ENCODE measurements at places on chromosomes 1 and 21. TPM values are rescaled to one million over a fixed set of nuclear protein-coding genes. Genes with fewer than 3 reads are reported as not detected.

- H3K4me1 ChIP-seq = no peaks in the 10 kb centered on the region
- DNase-seq = no peak
- no peak overlapping the region for H3K27ac ChIP-seq
- H3K27me3 ChIP-seq = no peaks in the 10 kb centered on the region
These were observed 153.9 kb downstream of the FMN2 start for GRCh38 chr1:240245629-240246020.

The CORT gene
- total RNA-seq = not detected

The SERPINC1 gene
- not detected for total RNA-seq

The RIMS3 gene
- total RNA-seq = 0.56 TPM

DNA sequence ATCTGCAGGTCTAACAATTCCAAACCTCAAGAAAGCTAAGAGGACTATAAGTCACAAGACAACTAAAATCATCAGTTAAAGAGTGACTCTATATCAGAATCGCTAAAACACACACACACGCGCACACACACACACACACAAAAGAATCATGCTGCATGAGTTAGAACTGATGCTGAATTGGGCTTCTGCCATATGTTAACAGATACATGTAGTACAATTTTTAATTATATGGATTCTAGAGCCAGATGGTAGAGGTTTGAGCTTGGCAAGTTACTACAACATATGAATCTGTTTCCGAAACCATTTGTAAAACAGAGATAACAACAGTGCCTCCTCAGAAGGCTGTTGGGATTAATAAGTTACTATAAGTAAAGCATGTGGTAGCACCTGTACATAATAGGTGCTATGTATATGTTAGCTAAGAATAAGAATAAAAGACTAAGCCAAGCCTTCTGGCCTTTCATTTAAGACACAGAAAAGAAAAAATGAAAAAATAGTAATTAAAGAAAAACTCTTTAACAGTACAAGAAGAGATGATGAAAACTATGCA, 17.9 kb downstream of the EPRS1 start:
- H3K27ac ChIP-seq = no peak overlapping the region
- no peaks in the 10 kb centered on the region for H3K36me3 ChIP-seq
- no peak for DNase-seq
- no peaks in the 10 kb centered on the region for H3K27me3 ChIP-seq
- no peak overlapping the region for H3K4me3 ChIP-seq

DNA sequence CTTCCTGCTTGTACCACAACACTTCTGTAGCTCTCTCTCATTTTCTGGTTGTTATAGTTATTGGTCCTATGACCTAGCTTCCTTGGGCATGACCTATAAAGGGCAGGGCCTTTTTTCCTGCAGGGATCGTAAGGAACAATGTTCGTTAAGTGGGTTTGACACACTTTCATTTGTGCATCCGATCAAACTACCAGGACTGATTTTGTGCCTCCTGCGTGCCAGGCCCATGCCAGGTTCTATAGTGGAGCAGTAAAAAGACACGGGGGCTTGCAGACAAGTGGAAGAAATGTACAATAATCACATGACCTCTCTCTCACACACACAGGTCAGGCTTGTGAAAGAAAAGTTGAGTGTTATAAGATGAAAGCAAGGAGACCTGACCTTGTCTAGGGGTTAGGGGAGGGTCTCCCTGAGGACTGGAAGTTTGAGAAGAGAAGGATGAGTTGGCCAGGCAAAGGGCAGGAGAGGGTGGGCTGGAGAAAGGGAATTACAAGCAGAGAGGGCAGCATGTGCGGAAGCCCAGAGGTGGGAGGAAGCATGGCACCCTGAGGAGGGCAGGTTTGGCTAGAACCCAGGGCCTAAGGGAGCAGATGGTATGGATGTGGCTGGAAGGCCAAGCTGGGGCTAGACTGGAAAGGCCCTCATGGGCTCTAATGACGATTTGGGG, 145.4 kb downstream of the GRIK3 start:
- H3K4me3 ChIP-seq = no peak overlapping the region
- no peaks in the 10 kb centered on the region for H3K27me3 ChIP-seq
- DNase-seq = no peak
- H3K27ac ChIP-seq = no peak overlapping the region
- no peaks in the 10 kb centered on the region for H3K4me1 ChIP-seq
- no peaks in the 10 kb centered on the region for H3K36me3 ChIP-seq

DNA sequence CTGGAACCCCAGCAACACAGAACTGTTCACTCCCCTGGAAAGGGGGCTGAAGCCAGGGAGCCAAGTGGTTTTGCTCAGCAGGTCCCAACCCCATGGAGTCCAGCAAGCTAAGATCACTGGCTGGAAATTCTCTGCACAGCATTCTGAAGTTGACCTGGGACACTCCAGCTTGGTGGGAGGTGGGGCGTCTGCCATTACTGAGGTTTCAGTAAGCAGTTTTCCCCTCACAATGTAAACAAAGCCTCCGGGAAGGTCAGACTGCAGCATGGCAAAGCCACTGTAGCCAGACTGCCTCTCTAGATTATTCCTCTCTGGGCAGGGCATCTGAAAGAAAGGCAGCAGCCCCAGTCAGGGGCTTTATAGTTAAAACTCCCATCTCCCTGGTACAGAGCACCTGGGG, 59.7 kb downstream of the INKA2 start:
- no peaks in the 10 kb centered on the region for H3K4me1 ChIP-seq
- DNase-seq = no peak
- no peaks in the 10 kb centered on the region for H3K36me3 ChIP-seq
- H3K27ac ChIP-seq = no peak overlapping the region

GRCh38 chr1:106964495-106964894, 92.0 kb upstream of the PRMT6 start:
- no peak overlapping the region for H3K4me3 ChIP-seq
- H3K27me3 ChIP-seq = no peaks in the 10 kb centered on the region
- no peak overlapping the region for H3K27ac ChIP-seq
- no peak for DNase-seq
- no peaks in the 10 kb centered on the region for H3K36me3 ChIP-seq

DNA sequence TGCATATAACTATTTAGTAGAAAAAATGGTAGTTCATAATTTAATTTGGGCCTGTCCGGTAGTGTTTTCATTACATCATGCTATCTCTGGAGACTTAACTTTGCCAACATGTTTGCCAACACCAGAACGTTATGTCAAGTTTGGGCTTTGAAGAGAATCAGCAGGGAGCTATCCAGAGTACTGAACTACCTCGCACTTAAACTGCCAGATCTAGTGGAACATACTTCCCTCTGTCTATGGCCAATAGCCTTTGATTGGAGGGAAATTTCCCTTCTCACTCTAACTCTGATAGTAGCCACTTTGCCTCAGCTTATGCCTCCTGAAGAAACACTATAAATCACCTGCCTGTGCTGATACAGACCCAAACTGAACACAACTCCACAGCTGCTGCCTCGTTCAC, 10.0 kb downstream of the LRRC53 start:
- H3K27ac ChIP-seq = no peak overlapping the region
- H3K36me3 ChIP-seq = no peaks in the 10 kb centered on the region
- H3K27me3 ChIP-seq = no peaks in the 10 kb centered on the region
- no peak overlapping the region for H3K4me3 ChIP-seq
- H3K4me1 ChIP-seq = no peaks in the 10 kb centered on the region

The C4BPA gene
- 8.8 TPM for total RNA-seq

The NPR1 gene
- 3.3 TPM for total RNA-seq

- no peak overlapping the region for H3K4me3 ChIP-seq
- H3K36me3 ChIP-seq = peaks cover 5% of the 10 kb centered on the region
- no peak for DNase-seq
- H3K27ac ChIP-seq = no peak overlapping the region
- no peaks in the 10 kb centered on the region for H3K4me1 ChIP-seq
These were observed 18.0 kb upstream of the ST3GAL3 start for GRCh38 chr1:43689289-43689688.

DNA sequence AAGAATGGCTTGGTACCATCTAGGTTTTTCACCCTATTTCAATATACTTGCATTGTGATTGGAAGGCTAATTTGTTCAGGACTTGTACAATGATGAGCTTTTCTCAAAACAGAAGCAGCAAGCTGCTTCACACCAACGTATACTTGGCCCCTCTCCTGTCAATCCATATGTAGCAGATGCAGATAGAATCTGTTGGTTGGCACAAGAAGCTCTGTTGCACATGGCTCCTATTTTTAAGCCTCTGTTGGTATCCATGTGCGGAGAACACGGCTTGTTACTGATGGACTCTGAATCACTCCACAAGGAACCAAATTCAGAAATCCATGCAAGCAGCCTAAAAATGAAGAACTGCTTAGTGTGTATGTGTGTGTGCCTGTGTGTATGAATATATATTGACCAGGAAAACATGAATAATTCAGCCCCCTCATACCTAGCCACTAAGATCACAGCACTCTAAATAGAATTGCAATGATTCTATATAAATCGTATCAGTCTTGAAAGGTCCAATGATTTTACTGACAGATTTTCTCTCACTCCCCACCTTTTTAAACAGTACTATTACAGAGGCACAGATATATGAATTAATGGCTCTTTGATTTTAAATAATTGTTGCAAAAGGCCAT, 258.4 kb upstream of the DPYD start:
- no peaks in the 10 kb centered on the region for H3K4me1 ChIP-seq
- no peak overlapping the region for H3K27ac ChIP-seq
- H3K36me3 ChIP-seq = no peaks in the 10 kb centered on the region
- no peaks in the 10 kb centered on the region for H3K27me3 ChIP-seq
- no peak for DNase-seq

DNA sequence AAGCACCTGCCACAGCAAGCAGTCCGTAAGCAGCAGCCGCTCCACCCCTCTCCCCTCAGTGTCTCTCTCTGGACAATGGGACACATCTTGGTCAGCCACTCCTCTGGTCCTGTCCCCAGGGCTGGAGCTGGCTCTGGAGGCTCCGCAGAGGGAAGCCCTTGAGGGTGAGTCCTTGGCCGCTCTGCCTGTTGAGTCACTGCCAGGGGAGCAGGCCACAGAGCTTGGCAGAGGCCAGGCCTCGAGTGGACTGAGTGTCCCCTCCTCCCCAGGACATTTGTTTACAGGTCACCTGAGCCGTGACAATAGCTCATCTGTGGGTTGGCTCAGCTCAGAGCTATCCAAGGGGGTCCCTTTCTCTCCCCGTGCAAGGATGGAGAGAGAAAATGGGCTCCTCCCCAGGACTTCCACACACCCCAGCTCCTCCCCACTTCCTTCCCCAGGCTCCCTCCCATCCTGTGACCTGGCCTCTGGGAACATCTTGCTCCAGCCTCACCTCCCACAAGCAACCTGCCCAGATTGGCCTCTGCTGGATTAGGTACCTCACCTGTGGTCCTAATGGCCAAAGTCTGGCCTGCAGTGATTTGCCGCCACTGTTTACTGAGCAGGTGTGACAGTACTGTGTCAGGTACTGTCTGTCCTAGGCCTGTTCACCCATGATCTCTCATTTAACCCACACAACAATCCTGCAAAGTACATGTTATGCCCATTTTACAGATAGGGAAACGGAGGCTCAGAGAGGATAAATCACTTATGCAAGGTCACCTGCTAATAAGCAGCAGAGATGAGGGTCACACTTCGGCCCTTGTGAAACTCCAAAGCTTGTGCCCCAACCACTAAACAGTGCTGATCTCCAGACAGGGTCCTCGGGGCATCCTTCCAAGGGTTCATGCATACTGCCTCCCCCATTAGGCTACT, 4.8 kb downstream of the FAM131C start:
- peaks cover 25% of the 10 kb centered on the region for H3K4me1 ChIP-seq
- no peaks in the 10 kb centered on the region for H3K27me3 ChIP-seq
- no peaks in the 10 kb centered on the region for H3K36me3 ChIP-seq
- DNase-seq = peak; percentile 80
- H3K4me3 ChIP-seq = no peak overlapping the region
- peak overlapping the region; percentile 28 for H3K27ac ChIP-seq

GRCh38 chr1:198860371-198860770, 221.5 kb downstream of the PTPRC start:
- no peaks in the 10 kb centered on the region for H3K27me3 ChIP-seq
- no peak overlapping the region for H3K27ac ChIP-seq
- DNase-seq = no peak
- no peaks in the 10 kb centered on the region for H3K4me1 ChIP-seq
- H3K4me3 ChIP-seq = no peak overlapping the region
- H3K36me3 ChIP-seq = no peaks in the 10 kb centered on the region

The SLC5A3 gene
- total RNA-seq = 2.6 TPM

DNA sequence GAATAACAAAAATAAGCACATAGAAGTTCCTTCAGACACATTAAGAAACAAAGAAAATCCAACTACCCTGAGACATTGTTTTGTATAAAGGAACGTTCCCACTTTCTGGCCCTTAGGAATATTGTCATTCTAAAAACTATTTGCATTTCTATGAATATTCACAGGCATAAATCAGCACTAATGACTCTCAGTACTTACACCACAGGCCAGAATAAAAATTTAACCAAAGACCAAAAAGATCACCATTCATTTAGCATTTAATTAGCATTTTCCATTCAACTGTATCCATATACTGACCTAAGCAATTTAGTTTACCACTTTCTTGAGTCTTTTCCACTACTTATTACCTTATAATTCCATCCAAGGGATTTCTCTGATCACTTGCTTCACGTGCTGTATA, 75.4 kb downstream of the TTLL7 start:
- H3K27me3 ChIP-seq = no peaks in the 10 kb centered on the region
- peaks cover 12% of the 10 kb centered on the region for H3K4me1 ChIP-seq
- H3K27ac ChIP-seq = no peak overlapping the region
- DNase-seq = no peak

The KLHDC9 gene
- 6.5 TPM for total RNA-seq

DNA sequence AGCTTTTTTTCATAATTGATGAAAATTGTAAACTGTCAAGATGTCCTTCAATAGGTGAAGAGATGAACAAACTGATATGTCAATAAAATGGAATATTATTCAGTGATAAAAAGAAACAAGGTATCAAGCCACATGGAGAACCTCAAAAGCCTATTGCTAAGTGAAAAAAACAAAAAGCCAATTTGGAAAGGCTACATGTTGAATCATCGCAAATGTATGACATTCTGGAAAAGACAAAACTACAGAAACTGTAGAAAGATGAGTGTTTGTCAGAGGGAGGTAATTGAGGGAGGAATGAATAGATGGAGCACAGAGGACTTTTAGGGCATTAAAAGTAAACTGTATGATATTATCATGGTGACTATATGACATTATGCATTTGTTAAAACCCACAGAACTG, 34.5 kb upstream of the USP25 start:
- DNase-seq = no peak
- H3K27me3 ChIP-seq = no peaks in the 10 kb centered on the region
- H3K36me3 ChIP-seq = no peaks in the 10 kb centered on the region
- H3K4me3 ChIP-seq = no peak overlapping the region
- H3K4me1 ChIP-seq = no peaks in the 10 kb centered on the region

- no peaks in the 10 kb centered on the region for H3K36me3 ChIP-seq
- H3K4me1 ChIP-seq = peaks cover 12% of the 10 kb centered on the region
- no peak overlapping the region for H3K4me3 ChIP-seq
- H3K27ac ChIP-seq = no peak overlapping the region
- H3K27me3 ChIP-seq = no peaks in the 10 kb centered on the region
- peak; percentile 65 for DNase-seq
These were observed 5.7 kb downstream of the TPM3 start for GRCh38 chr1:154186177-154186576.

DNA sequence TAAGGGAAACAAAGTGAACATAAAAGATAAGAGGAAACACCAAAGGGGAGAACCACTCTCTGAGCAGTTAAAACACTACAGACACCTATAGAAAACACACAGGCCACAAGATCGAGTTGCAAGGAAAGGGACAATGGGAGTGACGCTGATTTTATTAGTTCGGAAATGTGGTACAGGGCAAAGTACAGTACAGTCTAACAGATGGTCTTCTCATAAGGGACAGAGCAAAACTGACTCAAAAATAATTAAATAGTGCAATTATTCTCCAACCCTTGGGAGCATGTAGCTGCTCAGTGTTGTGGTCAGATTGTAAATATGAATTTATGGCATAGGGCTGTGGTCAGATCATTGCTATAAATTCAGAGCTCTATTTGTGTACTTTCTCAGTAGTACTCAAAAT, 352.0 kb downstream of the USH2A start:
- no peak overlapping the region for H3K27ac ChIP-seq
- H3K27me3 ChIP-seq = no peaks in the 10 kb centered on the region
- no peak overlapping the region for H3K4me3 ChIP-seq
- no peaks in the 10 kb centered on the region for H3K36me3 ChIP-seq
- no peak for DNase-seq

Data from pancreas (tissue), 10 donors.